Vagina (tissue), 2 donors: ENCODE measurements at places on chromosomes 2 and 18.

DNA sequence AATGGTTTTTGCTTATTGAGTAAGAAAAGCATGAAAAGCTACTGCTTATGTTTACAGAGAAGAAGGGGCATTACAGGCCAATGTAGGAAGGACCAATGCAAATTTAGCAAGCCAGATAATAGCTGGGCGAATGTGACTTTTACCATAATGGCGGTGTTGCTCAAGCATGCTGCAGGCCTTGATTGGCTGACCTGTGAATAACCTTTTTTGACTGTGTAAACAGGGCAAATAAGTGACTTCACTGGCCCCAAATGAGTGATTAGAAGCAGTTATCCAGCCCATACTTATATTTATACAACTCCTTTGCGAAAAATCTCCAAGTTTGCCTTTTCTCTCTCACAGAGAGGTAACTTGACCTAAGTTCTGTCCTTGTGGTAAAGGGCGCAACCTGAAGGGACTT is 146.9 kb downstream of the SP3 start:
- DNase-seq, result no peak

- DNase-seq, result no peak
These were observed 9.3 kb upstream of the STAT1 start for GRCh38 chr2:191023235-191023679.

DNA sequence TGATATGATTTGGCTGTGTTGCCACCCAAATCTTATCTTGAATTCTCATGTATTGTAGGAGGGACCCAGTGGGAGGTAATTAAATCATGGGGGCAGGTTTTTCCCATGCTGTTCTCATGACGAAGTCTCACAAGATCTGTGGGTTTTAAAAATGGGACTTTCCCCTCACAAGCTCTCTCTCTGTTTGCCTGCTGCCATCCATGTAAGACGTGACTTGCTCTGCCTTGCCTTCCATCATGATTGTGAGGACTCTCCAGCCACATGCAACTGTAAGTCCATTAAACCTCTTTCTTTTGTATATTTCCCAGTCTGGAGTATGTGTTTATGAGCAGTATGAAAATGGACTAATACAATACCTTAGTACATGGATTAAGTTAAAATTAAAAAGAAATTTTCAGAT is 1094.7 kb upstream of the SLC39A10 start:
- DNase-seq, result no peak

- DNase-seq, result no peak
These were observed 148.1 kb upstream of the PID1 start for GRCh38 chr2:229419158-229419557.

- DNase-seq, result no peak
These were observed 980 bp upstream of the RNPEPL1 start for GRCh38 chr2:240567137-240567871.

DNA sequence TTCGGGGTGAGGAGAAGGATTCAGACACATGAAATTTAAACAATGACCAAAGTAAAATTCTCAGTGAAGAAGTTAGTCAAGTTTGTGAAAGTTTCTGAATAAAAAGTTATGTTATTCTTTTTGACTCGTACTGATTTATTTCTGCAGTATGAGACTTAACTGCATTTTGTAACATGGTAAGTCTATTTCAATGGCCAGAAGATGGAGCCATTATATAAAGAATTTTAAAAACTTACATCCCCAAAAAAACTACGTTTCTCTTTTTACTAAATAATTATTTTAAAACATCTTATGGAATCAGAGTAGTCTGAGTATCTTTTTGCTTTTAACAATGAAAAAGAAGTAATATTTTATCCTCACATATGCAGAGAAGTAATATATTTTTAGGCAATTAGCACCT is 51.4 kb upstream of the SCN1A start:
- DNase-seq, result no peak

DNA sequence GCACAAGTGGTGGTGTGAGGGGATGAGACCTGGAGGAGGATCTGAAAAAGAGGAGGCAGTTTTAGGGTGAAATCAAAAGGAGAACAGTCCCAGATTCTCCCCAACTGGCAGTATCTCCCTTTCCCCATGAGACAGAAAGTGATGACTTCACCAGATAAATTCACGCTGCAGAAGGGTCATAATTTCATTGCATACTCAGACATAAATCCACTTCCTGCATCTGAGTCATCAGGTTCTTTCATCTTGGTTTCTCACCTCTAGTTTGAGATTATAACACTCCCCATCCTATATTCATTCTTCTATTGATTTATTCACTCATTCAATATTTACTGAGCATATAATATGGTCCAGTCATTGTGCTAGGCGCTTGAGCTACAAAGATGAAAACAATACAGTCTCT is 64.7 kb downstream of the CCDC148 start:
- DNase-seq, result no peak

- DNase-seq, result no peak
These were observed 137.5 kb downstream of the LDLRAD4 start for GRCh38 chr18:13356032-13356431.

DNA sequence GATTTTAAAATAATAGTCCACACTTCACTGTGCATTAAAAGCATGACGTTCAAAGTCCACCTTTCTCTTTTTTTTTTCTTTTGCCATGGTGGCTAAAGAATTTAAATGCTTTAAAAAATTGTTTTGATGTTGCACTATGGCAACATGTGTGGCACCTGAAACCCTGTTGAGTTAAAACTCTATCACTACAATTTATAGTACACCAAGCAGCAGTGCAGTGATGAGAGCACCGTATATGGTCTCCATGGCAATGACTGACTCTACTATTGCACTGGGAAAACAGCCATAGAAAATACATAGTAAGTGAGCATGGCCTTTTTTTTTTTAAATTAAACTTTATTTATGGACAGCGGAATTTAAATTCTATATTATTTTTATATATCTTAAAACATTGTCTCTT is 298.8 kb downstream of the FIGN start:
- DNase-seq, result no peak

DNA sequence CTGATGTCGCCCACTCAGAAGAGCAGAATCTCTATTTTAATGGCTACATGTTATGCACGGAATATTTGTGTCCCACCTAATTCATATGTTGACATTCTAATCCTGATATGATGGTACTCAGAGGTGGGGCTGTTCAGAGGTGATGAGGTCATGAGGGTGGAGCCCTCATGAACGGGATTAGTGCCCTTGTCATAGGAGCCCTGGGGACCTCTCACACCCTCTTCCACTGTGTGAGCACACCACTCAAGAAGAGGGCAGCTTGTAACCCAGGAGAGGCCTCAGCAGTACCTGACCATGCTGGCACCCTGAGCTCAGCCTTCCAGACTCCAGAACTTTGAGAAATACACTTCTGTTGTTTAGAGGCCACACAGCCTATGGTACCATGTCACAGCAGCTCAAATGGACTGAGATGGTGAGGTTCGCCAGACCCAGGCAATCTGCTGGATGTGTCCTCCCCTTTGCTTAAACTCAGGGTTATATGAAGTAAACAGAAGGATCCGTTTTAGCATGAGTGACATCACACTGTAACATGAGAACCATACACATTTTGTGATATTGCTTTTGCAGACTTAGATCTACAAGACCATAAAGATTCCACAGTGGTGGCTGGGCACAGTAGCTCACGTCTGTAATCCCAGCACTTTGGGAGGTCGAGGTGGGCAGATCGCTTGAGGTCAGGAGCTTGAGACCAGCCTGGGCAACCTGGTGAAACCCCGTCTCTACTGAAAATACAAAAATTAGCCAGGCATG is 48.7 kb downstream of the ATOH8 start:
- DNase-seq, result no peak

DNA sequence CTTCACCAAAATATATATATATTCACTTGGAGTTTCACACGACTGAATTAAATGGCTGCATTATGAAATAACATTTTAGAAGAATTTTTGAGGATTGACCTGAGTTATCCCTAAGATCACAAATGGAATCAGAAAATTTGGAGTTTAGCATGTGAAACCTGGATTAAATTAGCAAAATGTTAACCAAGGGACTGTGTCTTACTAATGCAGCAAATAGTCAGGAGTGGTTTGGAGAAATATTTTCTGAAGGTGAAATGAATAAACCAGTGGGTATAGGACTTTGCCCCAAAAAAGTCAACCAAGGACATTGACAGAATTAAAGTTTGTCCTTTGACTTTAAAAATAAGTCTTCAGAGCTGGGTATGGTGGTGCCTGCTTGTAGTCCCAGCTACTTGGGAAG is 111.2 kb downstream of the PRPF40A start:
- DNase-seq, result no peak

DNA sequence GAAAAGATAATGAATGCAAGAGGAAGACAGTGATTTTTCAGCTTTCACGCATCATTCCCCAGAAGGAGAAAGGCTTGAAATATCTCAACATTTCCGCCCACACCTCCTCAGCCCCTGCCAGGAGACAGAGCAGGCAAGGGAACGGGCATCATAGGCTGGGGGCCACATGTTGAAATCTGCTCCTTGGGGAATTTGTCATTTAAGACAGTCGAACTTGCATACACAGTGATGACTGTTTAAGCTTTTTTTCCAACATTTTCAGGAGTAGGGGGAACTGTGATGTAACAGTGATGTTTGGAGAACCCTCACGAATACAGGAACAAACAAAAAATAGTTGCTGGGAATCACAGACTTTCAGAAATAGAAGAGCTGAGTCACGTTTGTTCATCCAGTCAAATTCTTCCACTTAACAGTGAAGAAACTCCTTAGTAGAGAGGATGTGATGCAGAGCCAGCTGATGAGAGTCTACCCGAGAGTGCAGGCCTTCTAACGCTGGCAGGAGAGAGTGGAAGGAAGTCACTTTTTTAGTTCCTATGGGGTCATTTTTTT is 266.8 kb downstream of the ALPK2 start:
- no peak for DNase-seq

DNA sequence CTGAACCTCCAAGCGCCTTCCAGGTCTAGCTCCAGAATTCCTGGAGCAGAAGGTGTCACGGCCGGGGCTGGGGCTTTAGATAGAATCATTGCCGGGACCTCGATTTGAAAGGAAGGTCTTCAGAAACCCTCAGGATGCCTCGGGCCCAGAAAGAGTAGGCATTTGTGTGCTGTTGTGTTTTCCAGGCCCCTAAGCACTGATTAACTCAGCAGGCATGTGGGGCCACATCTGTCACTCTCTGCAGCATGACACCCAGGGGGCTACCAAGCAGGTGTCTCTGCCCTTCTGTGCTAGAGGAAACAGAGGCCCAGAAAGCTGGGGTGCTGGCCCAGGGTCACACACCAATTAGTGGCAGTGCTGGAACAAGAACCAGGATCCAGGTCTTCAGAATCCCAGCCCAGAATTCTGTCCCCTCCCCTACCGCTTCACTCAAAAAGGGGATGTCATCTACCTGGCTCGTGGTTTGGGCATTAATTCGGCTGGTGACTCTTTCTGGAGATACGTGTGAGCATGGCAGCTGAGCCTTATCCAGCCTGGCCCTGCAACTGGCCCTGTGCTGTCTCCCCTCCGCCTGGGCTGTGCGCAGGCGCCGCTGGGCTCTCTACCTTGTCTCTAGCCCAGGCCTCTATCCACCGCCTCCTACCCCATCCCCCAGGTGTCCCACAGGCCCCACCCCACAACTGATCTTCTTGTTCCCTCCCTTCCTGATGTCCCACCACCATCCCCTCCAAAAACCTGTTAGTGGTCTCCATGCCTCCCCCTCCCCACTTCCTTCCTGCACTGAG is 245.4 kb downstream of the ATAD2B start:
- no peak for DNase-seq

GRCh38 chr2:183037553-183038340 is 510 bp downstream of the NCKAP1 start:
- DNase-seq, result no peak

DNA sequence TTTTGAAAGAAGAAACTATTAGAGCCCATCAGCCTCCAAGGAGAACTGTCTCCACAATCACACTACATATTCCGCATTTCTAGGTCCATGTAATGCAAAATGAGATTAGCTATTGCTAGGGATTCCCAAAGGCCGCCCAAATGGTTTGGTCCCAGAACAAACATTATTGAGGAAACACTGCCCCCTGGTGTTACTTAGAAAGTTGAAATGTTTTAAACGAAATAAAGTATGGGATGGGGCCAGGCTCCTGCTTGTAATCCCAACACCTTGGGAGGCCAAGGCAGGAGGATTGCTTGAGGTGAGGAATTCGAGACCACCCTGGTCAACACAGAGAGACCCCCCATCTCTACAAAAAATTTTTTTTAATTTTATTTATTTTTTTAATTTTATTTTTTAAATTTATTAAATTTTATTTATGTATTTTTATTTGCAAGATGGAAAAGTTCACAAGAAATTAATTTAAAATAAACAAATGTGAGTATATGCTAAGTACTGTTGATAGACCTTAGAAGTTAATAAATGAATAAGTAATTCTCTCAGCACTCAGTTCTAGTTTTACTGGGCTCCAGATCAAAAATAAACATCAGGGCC is 5.5 kb downstream of the NHEJ1 start:
- DNase-seq, result no peak

GRCh38 chr2:241982706-241983570 is 113.4 kb downstream of the RTP5 start:
- no peak for DNase-seq

- DNase-seq, result no peak
These were observed 1548.4 kb upstream of the TMEFF2 start for GRCh38 chr2:193743089-193743488.

- no peak for DNase-seq
These were observed 125.1 kb downstream of the TMEM200C start for GRCh38 chr18:5770176-5770575.

DNA sequence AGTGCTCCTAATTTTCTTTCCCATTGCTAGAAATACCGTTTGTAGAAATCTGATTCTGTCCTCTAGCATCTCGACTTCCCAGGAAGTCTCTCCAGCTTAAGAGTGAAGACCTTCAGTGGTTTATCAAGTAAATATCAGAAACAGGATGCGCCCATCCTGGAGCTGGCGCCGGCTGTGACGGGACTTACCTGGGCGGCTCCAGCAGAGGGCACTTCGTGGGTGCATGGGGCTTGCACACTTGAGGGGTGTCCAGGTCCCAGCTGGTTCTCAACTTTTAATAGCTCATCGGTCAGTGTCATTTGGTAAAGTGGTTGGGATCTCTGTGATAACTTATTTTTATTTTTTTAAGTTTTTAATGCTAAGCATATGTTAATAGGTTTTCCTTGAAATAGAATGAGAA is 167.0 kb upstream of the TPO start:
- no peak for DNase-seq

- DNase-seq, result no peak
These were observed 105.4 kb upstream of the MAP4K3 start for GRCh38 chr2:39542523-39542922.

- DNase-seq, result no peak
These were observed 79.7 kb downstream of the GBX2 start for GRCh38 chr2:236088368-236089057.

- no peak for DNase-seq
These were observed 279.6 kb downstream of the TXNL1 start for GRCh38 chr18:56358608-56359280.

- DNase-seq, result no peak
These were observed 39.6 kb downstream of the ASB1 start for GRCh38 chr2:238466243-238466756.

GRCh38 chr18:58456625-58457024 is 172.3 kb downstream of the ALPK2 start:
- DNase-seq, result no peak

DNA sequence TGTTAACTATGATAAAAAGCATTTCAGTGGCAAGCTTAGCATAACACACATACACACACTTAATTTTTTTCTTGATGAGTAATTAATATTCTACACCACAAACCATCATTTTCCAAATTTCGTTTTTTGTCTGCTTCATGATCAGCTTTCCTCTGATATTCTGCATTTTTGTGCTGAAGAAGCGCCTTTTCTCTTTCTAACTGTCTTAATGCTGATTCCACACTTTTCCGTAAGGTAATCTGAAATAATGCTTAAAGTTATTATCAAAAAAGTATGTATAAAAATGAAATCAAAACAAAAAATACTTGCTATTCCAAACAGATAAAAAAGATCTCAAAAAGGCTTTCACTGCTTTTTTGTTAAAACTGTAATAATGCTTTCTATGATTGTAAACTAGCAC is 60.1 kb downstream of the SLC66A3 start:
- DNase-seq, result no peak
